ENCODE measurements at places on chromosomes 1 and 21. TPM values are rescaled to one million over a fixed set of nuclear protein-coding genes. Genes with fewer than 3 reads are reported as not detected.

The IL10 gene
- total RNA-seq, result not detected

The RORC gene
- 11.6 TPM for total RNA-seq

- DNase-seq, result no peak
Observed at GRCh38 chr1:118101999-118102398, 83.0 kb downstream of the SPAG17 start.

- DNase-seq, result no peak
Observed at GRCh38 chr1:39462074-39462473, 29.4 kb upstream of the BMP8A start.

DNA sequence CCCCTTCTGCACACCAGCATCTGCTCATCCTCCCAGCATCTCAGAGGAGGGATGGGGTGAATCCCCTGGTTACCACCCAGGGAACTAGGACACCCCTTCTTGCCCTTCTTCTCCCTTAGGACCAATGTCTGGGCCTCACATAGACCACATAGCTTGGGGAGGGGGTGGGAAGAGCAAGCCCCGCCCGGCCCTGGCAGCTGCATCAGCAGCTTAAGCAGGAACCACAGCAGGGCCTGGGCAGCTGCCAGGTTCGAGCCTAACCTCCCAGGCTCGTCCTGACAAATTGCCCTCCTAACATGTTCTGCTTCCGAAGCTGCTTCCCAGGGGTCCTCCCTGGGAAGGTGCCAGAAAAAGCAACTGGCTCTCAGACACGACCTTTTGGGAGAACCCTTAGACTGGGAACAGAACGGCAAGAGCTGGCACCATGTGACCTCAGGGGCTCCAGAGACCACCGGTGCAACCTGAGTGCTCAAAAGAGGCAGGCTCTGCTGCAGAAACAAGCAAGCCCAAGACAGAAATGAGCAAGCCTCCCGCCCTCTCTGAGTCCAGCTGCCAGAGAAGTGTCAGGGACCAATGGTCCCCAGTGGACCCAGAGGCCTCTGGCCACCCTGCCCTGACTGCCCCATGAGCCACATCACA, 18.4 kb upstream of the CLSTN1 start:
- DNase-seq, result no peak

- peak; percentile 22 for DNase-seq
Observed at GRCh38 chr1:50959303-50959912, 659 bp downstream of the FAF1 start.

- DNase-seq, result no peak
Observed at GRCh38 chr1:99737016-99737415, 29.4 kb downstream of the FRRS1 start.

GRCh38 chr1:33841494-33841893, 22.4 kb upstream of the HMGB4 start:
- no peak for DNase-seq

GRCh38 chr21:32494934-32495709, 82.6 kb downstream of the EVA1C start:
- DNase-seq, result no peak

GRCh38 chr1:59015708-59016107, 231.9 kb upstream of the JUN start:
- no peak for DNase-seq

GRCh38 chr1:66267201-66267940, 266.6 kb upstream of the SGIP1 start:
- no peak for DNase-seq

DNA sequence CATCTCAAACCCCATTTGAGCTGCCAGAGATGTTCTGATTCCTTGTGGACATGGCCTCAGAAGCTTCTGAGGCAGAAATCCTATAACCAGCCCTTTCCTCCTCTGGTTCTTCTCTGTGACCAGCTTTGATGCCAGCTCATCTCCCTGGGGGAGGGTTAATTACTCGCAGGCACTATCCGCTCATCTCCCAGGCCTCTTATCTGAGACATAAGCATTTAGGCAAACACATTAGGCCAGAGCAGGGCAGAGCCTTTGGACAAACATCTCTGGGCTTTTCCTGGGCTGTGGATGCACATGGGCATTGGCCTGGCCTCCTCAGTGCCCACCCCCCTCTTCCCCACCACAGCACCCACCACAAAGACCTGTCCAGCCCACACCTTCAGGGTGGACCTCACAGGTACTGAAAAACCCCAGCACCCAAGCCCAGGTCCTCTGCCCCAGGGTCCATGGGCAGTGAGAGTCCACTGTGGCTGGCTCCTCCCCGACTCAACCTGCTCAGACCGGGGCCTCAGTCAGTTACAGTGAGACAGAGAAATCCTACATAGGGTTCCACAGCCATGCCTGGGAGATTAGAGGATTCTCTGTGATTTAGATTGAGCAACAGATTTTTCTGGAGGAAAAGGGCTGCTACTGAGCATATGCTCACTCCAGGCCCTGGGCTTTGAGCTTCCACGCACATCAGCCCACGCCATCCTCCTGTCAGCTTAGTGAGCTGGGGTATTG, 26.9 kb downstream of the IGSF21 start:
- DNase-seq, result no peak

DNA sequence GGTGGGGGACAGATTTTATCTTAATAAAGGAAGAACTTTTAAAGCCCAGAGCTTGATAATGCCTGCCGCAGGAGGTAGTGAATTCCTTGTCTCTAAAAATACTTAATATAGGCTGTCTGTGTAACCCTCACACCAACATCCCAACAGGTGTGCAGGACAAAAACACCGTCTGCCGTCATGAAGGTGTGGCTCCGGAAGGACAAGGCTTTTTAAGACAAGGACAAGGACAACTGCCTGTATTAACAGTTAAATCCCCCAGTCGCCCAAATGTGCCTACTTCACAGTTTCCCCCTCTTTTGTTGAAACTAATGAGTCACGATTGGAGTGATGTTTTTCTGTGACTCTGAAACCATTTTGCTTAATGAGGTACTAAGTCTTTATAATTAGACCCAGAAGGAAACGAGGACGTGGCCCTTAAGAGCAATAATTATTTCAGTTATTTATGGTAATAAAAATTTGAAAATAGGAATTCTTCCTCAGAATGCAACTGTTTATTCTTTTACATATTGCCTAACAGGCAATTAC, 27.3 kb upstream of the SPATA6 start:
- no peak for DNase-seq

DNA sequence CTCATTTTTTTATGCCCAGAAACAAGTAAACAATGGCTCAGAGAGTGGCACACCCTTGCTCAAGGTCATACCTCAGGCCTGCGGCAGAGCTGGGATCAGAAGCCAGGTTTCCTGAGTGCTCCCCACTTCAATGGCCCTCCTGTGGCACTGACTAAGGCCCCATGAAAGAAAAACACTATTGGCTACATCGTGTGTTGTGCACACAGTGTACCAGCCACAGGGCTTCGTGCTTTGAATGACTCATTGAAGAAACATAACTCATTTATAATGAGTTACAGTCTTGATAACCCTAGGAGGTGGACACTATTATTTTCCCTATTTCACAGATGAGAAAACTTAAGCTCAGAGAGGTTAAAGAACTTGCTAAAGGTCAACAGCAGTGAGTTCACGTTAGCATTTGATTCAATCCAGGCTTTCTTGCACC, 91.2 kb downstream of the TRABD2B start:
- DNase-seq, result no peak

GRCh38 chr1:116386042-116386441, 13.0 kb downstream of the ATP1A1 start:
- no peak for DNase-seq

GRCh38 chr1:232664844-232665777, 35.2 kb upstream of the SIPA1L2 start:
- no peak for DNase-seq

DNA sequence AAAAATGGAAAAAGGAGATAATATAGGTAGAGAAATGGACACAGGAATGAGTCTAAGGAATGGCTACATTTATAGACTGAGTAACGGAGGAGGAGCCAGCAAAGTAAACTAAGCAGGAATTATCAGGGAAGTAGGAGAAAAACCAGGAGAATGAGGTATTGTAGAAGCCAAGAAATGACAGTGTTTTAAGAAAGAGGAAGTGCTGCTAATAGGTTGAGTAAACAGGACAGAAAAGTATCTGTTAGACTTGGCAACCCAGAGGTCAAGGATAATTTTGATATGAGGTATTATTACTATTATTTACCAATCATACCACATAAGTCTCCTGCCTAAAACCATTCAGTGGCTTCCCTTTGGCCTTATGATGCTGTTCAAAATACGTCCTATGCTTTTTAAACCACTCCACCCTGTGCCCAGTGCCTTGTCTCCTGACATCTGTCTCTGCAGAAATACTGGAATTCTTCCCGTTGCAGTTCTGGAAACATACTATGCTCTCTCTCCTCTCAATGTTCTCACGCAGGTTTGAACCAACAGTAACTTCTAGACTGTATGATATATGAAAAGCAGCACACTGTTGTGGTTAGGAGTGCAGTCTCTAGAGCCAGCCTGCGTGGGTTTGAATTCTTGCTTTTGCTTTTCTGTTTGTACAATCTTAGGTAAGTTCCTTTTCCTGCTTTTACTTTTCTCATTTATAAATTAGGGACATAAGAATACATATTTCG, 24.6 kb upstream of the NEK7 start:
- DNase-seq, result no peak

DNA sequence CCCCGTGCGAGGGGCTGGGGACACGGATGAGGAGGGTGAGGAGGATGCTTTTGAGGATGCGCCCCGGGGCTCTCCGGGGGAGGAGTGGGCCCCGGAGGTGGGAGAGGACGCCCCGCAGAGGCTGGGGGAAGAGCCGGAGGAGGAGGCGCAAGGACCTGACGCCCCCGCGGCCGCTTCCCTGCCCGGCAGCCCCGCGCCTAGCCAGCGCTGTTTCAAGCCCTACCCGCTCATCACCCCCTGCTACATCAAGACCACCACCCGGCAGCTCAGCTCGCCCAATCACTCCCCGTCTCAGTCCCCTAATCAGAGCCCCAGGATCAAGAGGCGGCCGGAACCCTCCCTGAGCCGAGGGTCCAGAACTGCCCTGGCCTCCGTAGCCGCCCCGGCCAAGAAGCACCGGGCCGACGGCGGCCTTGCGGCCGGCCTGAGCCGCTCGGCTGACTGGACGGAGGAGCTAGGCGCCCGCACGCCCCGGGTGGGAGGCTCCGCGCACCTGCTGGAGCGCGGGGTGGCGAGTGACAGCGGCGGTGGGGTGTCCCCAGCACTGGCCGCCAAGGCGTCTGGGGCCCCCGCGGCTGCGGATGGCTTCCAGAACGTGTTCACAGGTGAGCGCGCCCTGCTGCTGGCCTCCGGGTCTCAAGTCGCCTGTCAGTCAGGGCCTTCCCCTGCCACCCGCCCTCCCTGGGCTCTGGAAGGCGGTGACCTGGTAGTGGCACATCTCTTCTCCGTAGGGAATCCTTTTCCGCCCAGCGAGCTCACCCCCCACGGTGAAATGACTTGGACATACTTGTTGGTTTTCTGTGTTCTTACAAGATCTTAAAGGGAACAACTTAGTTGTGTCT, 1.7 kb downstream of the FMN2 start:
- DNase-seq, result no peak

DNA sequence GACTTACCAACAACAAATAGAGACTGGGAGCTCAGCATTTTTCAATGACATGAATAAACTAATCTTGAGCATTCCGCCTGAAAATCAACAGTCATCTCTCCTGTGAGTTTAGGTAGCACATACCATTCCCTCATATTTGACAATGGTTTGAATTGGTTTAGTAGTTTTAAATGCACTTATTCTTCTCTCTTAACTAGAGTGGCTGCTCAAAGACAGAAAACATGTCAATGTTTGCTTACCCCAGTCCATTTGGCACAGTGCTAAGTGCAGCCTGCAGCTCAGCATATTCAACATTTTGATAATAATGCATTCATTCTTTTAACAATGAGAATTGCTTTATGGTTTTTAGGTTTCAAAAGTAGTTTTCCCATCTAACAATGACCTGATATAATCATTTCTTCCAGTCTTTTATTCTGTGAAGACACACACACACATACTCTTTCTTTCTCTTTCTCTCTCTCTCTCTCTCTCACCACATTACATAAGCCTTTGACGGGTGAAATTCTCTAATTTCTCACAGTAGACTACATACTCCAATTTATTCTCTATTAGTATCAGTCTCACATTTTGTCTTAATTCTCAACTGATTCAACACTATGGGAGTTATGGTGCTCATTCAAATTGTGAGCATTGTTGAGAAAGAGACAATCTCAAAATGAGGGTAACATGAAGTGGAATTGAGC, 432.3 kb downstream of the LRRIQ3 start:
- no peak for DNase-seq

DNA sequence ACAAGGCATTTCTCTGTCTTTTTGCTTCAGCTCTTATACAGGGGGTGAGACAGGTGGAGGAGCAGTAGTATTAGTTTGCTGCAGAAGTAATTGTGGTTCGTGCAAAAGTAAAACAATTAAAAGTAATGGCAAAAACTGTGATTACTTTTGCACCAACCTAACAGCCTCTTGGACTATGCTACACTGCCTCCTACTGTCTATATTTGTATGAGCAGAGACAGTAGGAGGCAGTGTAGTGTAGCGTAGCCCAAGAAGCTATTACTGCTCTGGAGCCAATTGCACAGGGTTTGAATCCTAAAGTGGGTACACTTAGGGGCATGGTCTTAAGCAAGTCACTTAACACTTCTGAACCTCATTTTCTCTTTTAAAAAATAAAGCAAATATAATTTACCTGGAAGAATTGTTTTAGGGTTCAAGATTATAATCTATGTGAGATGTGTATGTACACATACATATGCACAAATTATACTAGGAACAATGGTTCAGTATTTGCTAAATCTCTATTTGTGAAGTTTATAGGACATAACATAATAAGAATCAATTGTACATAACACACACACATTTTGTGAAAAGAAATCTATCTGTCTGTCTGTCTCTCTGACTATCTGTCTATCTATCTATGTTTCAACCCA, 103.8 kb downstream of the BRINP3 start:
- no peak for DNase-seq

DNA sequence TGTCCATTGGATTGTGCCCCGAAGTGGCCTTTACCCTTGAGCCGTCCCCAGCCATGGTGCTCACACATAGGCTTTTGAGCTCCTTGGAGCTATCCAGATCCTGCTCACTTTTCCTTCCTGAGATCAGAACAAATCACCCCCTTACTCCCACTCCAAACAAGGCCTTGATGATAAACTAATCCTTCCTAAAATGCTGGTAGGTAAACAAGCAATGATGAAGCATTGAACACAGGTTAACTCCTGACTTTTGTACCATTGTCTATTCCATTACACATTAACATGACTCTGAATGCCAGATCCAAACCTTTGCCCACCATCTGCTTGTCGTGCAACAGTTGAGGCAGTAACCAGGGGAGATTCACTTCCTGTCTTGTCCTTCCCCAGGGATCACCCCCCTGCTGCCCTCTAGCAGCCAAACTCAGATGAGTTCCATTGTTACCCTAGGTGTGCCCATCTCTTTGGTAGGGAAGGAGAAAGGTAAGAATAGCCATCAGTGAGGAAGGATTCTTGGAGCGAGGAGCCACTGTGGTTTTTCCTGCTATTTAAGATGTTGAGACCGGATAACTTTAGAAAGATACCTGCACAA, 79.5 kb upstream of the DNAJC6 start:
- DNase-seq, result no peak

GRCh38 chr1:181318858-181319235, 164.5 kb upstream of the CACNA1E start:
- DNase-seq, result no peak
